ENCODE measurements at places on chromosomes 5 and 9. TPM values are rescaled to one million over a fixed set of nuclear protein-coding genes. Genes with fewer than 3 reads are reported as not detected.

MAMDC2 gene
- 5.6 TPM for total RNA-seq

DNA sequence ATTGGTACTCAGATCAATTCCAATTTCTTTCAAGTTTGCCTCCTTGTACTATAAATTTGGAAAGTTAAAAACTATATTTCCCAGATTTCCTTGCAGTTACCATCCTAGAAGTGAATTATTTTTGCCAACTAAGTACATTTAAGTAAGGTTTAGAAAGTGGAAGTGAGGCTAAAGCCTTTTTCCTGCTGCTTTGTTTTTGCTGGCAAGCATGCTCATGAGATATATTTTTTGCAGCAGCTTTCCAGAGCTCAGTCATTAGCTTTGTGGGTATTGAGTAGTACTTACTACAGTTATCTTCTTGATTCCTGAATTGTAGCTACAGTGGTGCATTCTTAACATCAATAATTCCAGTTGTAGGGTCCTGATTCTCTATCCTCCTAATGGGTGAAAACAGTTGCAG is 3.5 kb upstream of the BTF3 start:
- no peak for DNase-seq

DNA sequence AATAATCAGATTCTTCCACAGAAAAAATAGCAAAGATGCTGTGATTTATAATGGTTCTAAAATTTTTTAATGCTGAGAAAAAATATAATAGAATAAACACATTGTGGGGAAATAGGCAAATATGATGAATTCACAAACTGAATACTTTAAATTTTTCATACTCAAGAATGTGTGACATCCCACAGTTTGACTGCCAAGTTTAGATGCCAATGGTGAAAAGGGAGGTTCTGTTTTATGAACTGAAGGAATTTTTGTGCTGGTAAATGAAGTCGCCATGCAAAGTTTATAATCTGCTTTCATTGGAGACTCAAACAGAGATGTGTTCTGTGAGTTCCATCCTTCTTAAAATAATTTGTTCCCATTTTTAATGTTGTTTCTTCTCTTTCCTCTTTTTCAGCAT is 367.5 kb upstream of the ADAMTS16 start:
- no peak for DNase-seq

DNA sequence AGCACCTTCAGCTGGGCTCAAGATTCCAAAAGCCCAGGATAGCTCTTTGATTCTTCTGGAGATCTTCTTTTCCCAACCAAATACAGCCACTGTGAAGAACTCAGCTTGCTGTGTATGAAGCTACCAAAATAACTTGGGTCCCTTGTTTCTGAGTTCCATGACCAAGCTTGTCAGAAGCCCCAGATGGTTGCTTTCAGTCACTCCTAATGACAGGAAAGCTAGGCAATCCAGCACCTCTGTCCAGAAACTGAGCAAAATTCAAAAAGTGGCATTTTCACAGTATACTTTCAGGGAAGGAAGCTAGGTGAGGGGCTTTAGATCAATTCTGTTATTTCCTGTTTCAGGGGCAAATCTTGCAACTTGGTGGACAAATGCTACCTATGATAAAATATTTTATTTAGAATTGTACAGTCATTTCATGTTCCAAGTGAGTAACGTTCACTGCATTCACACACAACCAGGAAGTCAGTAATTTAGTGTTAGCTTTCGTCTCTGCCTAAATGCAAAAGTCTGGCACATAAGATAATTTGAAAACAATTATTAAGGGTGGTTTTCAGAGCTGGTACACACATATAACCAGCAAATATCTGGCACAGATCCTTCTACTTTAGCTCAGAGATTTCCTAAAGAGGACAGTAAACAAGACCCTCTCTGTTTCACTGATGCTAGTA is 330.1 kb downstream of the GLIS3 start:
- DNase-seq: no peak

PAEP gene
- total RNA-seq: not detected

GLDC gene
- total RNA-seq: 0.83 TPM

DYNC2I2 gene
- total RNA-seq: 37.1 TPM

DNA sequence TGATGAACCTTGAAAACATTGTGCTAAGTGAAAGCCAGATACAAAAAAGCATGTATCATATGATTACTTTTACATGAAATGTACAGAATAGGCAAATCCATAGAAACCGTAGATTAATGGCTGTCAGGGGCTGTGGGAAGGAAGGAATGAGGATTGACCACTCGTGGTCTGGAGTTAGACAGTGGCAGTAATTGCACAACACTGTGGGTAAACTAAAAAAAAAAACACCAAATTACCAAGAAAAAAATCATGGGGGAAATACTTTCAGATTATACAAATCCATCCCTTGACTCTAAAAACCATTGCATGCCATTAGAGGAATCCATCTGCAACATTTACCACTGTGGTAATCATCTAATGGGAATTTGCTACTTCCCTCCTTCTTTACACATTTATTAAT is 140.0 kb downstream of the SIL1 start:
- DNase-seq: peak; percentile 58

- DNase-seq: peak; percentile 32
Observed at GRCh38 chr5:50699737-50700136, 33.3 kb downstream of the PARP8 start.

- DNase-seq: peak; percentile 91
Observed at GRCh38 chr9:72396247-72397091, 31.5 kb upstream of the ZFAND5 start.

STPG3 gene
- total RNA-seq: not detected

DNA sequence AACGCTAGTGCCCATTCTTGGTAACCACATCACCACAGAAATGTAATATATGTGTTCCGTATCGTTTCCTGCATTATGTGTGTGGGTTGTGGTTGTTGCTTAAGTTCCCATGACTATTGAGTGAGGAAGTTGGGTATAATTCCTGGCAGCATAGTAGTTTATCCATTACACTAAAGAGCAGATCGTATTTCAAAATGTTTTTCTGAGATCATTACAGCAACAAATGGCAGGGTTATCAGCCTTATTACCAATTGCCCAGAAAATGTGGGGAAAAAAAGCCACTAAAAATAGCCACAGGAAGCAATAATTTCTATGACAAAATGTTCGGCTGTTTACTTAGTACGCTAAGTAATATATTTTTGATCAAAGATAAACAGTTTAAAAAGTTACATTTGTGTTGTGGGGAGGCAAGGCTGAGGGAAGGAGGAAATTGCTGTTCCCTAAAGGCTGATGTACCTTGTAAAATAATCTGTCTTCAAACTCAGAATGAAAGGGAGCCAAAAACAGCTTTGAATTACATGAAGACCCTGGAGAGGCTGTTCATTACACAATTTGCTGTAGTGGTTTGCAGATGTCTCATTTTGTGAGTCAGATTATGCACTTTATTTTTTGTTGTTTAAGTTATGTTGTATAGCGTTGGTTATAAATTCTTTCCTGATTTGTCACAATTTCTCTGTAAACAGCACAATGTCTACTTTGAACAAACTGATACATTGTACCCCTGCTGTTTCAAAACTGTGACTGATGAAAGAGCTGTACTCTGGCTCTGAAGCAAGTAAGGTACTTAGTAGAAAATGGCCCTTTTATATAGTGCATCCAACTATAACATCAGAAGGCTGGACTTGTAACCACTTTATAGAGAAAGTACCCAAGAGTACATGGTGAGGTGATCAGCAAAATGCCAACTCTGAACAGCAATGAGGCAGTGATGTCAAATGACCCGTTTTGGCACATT is 1028.5 kb downstream of the NR2F1-AS1 start:
- DNase-seq: peak; percentile 99

NEUROG1 gene
- total RNA-seq: not detected

SLC2A6 gene
- total RNA-seq: 2.9 TPM

SYNPO gene
- 3.0 TPM for total RNA-seq

DNA sequence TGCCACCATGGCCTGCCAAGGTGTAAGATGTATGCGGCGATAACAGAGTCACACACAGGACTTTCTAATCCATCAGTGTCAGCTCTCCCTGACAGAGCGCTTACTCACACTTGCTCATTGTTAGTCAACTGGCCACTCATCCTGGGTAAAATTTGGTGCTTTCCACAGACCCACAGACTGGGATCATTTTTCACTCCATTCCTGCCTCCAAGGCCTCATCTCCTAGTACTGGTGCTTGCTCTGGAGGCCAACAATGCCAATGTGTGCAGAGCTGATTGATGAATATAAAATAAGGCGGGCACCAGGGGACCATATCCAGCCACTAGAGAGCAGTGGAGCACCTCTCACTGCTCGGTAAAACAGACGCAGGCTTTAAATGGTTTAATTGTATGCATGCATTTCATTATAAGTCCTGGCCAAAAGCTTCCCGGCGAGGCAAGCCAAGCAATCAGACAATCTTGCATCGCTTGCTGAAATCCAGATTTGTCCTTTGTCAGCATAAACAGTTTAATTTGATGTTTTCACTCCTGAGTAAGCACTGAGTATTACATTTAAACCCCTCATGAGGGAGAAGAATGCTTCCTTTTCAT is 22.3 kb downstream of the PSMB7 start:
- peak; percentile 95 for DNase-seq

SYK gene
- total RNA-seq: not detected

DNAI1 gene
- total RNA-seq: not detected

CATSPER3 gene
- total RNA-seq: under 0.01 TPM

ZFP2 gene
- total RNA-seq: 0.56 TPM
